ENCODE measurements at places on chromosomes 4 and X. TPM values are rescaled to one million over a fixed set of nuclear protein-coding genes. Genes with fewer than 3 reads are reported as not detected.

Gene SLC30A9
- 70.8 TPM for total RNA-seq

Gene SPACA5B
- not detected for total RNA-seq

Gene TCP11X2
- total RNA-seq, result not detected

Gene CHRDL1
- total RNA-seq, result 8.7 TPM

Gene RGN
- 11.9 TPM for total RNA-seq

Gene ENPEP
- total RNA-seq, result 39.9 TPM

Gene DCAF12L1
- total RNA-seq, result 4.2 TPM

Gene CASK
- 58.9 TPM for total RNA-seq

Gene TMSB15B
- total RNA-seq, result 2.0 TPM

Gene PPP4R3C
- not detected for total RNA-seq

Gene HPGD
- 9.4 TPM for total RNA-seq

Gene HTN3
- total RNA-seq, result not detected

Gene ALB
- total RNA-seq, result 0.19 TPM

- H3K27me3 ChIP-seq, result no peaks in the 10 kb centered on the region
- H3K27ac ChIP-seq, result no peak overlapping the region
- H3K4me1 ChIP-seq, result no peaks in the 10 kb centered on the region
- H3K36me3 ChIP-seq, result no peaks in the 10 kb centered on the region
- DNase-seq, result no peak
Measured at GRCh38 chr4:184434021-184434420, 40.3 kb downstream of the IRF2 start.

DNA sequence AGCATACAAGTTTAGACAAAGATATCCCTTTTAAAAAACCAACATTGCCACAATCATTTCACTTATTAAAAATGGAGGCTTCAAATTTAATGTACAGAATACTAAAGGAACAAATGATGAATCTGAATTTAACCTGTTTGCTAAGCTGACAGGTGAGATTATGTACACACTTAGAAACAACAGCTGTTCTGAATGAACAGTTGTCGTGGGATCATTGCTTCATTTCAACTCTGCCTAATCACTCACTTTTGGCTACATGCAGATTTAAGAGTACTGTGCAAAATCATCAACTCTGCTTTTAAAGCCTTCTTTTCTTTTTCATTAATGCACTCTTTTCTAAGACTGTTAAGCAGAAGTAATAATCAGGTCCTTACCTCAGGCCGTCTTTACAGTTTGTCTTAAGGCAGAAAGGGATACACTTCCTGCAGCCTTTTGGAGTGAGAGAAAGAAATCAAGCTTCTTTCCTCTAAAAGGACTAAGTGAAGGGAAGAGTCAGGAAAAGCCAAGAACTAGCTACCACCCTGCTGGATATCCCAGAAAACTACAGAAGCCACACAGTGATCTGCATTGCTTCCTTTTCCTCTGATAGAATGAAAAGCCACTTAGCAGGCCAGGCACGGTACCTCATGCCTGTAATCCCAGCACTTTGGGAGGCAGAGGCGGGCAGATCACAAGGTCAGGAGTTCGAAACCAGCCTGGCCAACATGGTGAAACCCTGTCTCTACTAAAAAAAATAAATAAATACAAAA is 54.7 kb upstream of the NPNT start:
- no peak overlapping the region for H3K27ac ChIP-seq
- no peak overlapping the region for H3K4me3 ChIP-seq
- H3K27me3 ChIP-seq, result no peaks in the 10 kb centered on the region

GRCh38 chrX:47844117-47844516 is 7.4 kb downstream of the ZNF81 start:
- no peaks in the 10 kb centered on the region for H3K27me3 ChIP-seq
- no peak overlapping the region for H3K4me3 ChIP-seq
- DNase-seq, result no peak
- no peaks in the 10 kb centered on the region for H3K4me1 ChIP-seq
- H3K27ac ChIP-seq, result no peak overlapping the region

GRCh38 chr4:155787113-155787710 is 28.4 kb downstream of the GUCY1B1 start:
- H3K27ac ChIP-seq, result no peak overlapping the region
- DNase-seq, result no peak
- no peak overlapping the region for H3K4me3 ChIP-seq
- no peaks in the 10 kb centered on the region for H3K36me3 ChIP-seq
- H3K4me1 ChIP-seq, result peaks cover 2% of the 10 kb centered on the region

DNA sequence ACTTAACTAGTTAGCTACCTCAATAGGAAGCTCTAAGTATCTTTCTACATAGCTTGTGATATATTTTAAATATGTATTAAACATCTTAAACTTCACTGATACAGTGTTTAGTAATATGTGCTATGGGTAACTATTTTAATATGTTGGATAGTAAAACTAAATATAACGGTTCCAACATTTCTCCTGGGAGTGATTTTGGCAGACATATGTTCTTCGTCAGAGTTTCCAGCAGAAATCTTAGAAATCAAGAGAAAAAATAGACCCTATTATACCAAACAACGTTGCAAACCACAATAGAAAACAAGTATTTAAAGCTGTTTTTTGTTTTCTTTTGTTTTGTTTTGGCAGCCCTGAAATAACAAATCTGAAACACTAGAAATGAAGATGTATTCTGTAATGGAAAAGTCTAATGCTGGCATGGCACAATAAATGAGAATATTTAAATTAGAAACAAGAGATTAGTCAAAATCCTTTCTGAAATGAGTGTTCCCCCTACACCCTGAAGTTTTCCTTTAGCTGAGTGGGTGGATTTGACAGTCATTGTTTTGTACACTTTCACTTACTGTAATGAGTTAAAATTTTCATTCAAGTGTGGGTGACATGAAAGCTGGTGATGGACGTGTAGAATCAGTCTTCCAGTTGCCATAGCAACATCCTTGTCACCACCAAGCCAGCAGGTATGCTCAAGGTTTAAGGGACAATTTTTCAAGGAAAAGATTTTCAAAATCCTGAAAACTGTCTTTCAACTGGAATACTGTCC is 233.5 kb downstream of the SCFD2 start:
- H3K36me3 ChIP-seq, result no peaks in the 10 kb centered on the region
- no peaks in the 10 kb centered on the region for H3K4me1 ChIP-seq
- no peak for DNase-seq
- H3K27me3 ChIP-seq, result no peaks in the 10 kb centered on the region

- H3K27me3 ChIP-seq, result no peaks in the 10 kb centered on the region
- peak overlapping the region; percentile 11 for H3K4me3 ChIP-seq
- H3K27ac ChIP-seq, result no peak overlapping the region
Measured at GRCh38 chr4:159946983-159947615, 844.2 kb downstream of the RAPGEF2 start.

DNA sequence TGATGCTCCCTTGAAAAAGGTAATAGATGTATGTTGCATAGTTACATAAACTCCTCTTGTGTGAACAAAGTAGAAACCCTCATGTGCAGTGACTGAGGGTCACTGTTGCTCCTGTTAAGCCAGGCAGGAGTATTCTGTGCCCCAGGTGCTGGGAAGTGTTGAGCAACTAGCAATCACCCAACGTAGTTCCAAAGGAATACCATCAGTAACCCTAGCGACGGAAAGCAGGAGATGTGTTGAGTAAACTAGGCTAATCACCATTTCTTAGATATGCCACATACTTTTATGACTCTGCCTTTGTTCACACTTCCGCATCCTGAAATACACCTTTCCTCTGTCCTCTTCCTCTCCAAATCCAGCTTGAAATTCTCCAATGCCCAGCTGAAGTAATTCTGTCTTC is 50.9 kb upstream of the TAB3 start:
- H3K27ac ChIP-seq, result no peak overlapping the region
- no peaks in the 10 kb centered on the region for H3K36me3 ChIP-seq
- no peaks in the 10 kb centered on the region for H3K4me1 ChIP-seq
- no peak overlapping the region for H3K4me3 ChIP-seq
- H3K27me3 ChIP-seq, result no peaks in the 10 kb centered on the region

DNA sequence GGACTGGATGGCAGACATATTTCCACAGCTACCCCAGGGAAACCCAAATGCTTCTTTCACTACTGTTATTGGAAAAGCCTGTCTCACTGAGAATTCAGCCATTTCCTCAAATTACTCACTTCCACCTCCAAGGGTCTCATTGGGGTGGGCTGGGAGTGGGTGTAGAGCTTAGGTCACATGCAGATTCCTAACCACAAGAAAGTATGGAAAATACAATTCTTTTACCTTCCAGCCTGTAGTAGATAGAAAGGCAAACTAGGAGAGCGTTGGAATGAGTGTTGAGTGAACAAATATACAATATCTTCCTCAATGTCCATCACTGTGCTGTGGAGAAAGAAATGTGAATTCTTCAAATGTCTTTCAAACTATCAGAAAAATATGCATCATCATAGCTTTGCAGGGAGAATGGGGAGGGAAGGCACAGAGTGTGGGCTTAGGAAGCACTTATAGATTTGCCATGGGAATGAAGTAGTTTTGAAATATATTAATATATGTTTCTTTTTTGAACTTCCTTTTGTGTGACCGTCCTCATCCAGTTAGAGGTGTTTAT is 245.3 kb upstream of the JADE1 start:
- H3K36me3 ChIP-seq, result no peaks in the 10 kb centered on the region
- H3K4me3 ChIP-seq, result no peak overlapping the region
- peaks cover 12% of the 10 kb centered on the region for H3K4me1 ChIP-seq

DNA sequence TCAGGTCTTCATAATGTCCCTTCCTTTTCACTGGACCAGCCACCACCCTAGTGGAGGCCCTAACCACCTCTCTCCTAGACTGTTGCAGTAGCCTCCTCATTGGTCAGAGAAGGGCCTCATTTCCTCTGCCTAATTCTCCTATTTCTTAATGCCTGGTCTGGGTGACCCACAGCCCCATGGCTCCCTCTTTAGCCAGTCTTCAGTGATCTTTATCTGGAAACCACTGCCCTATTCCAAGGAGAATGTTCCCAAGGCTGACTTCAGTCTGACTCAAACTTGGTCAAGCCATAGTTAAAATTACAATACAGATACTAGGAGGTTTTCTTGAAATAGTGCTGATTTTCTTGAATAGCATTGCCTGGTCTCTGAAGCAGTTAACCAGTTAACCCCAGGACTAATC is 53.6 kb upstream of the PRPS1 start:
- no peaks in the 10 kb centered on the region for H3K4me1 ChIP-seq
- H3K36me3 ChIP-seq, result no peaks in the 10 kb centered on the region
- DNase-seq, result no peak
- no peaks in the 10 kb centered on the region for H3K27me3 ChIP-seq
- H3K27ac ChIP-seq, result no peak overlapping the region

- no peaks in the 10 kb centered on the region for H3K36me3 ChIP-seq
- no peak overlapping the region for H3K4me3 ChIP-seq
- no peak for DNase-seq
Measured at GRCh38 chr4:40990236-40990898, 224.0 kb downstream of the APBB2 start.

DNA sequence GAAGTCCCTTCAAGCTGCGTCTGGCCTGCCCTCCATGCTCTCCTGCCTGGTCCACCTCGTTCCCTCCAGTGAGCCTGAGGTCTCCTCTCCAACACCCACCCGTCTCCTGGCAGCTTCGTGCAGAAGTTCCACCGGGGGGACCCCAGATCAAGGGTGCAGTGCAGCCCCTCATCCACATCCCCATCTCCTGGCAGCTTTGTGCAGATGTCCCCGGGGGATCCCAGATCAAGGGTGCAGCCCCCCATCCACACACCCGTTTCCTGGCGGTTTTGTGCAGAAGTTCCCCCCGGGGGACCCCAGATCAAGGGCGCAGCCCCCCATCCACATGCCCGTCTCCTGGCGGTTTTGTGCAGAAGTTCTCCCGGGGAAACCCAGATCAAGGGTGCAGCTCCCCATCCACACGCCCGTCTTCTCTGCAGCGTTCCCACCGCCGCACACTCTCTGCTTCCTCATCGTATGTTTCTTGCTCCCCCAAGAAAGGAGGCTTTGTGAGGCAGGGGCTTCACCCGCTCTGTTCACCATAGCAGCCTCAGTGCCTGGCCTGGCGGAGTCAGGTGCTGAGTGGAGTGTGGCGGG is 35.7 kb downstream of the PIGG start:
- no peak overlapping the region for H3K27ac ChIP-seq
- no peaks in the 10 kb centered on the region for H3K4me1 ChIP-seq

GRCh38 chrX:134733591-134733990 is 75.3 kb upstream of the PLAC1 start:
- H3K4me1 ChIP-seq, result no peaks in the 10 kb centered on the region
- DNase-seq, result no peak
- no peaks in the 10 kb centered on the region for H3K27me3 ChIP-seq

- peak overlapping the region; percentile 52 for H3K4me3 ChIP-seq
- H3K27ac ChIP-seq, result peak overlapping the region; percentile 75
- no peaks in the 10 kb centered on the region for H3K27me3 ChIP-seq
- no peaks in the 10 kb centered on the region for H3K36me3 ChIP-seq
Measured at GRCh38 chr4:123352240-123352945, 44.2 kb upstream of the SPRY1 start.

- no peak overlapping the region for H3K27ac ChIP-seq
- H3K4me3 ChIP-seq, result no peak overlapping the region
- no peaks in the 10 kb centered on the region for H3K27me3 ChIP-seq
- no peaks in the 10 kb centered on the region for H3K4me1 ChIP-seq
- no peaks in the 10 kb centered on the region for H3K36me3 ChIP-seq
Measured at GRCh38 chr4:68021185-68021584, 57.9 kb upstream of the TMPRSS11A start.

- no peak for DNase-seq
- no peaks in the 10 kb centered on the region for H3K36me3 ChIP-seq
- no peak overlapping the region for H3K27ac ChIP-seq
- H3K4me3 ChIP-seq, result no peak overlapping the region
- H3K27me3 ChIP-seq, result no peaks in the 10 kb centered on the region
Measured at GRCh38 chr4:138977524-138977923, 38.1 kb upstream of the NOCT start.

- H3K36me3 ChIP-seq, result no peaks in the 10 kb centered on the region
- H3K27ac ChIP-seq, result no peak overlapping the region
- no peak for DNase-seq
- no peaks in the 10 kb centered on the region for H3K4me1 ChIP-seq
- H3K4me3 ChIP-seq, result no peak overlapping the region
- no peaks in the 10 kb centered on the region for H3K27me3 ChIP-seq
Measured at GRCh38 chrX:7219153-7219705, 71.3 kb upstream of the PUDP start.

GRCh38 chrX:111257733-111258132 is 12.6 kb downstream of the CAPN6 start:
- no peak overlapping the region for H3K4me3 ChIP-seq
- H3K27me3 ChIP-seq, result peaks cover 5% of the 10 kb centered on the region
- no peaks in the 10 kb centered on the region for H3K36me3 ChIP-seq
- no peaks in the 10 kb centered on the region for H3K4me1 ChIP-seq
- no peak overlapping the region for H3K27ac ChIP-seq

GRCh38 chr4:53616219-53616618 is 24.9 kb upstream of the LNX1 start:
- no peak overlapping the region for H3K27ac ChIP-seq
- no peaks in the 10 kb centered on the region for H3K4me1 ChIP-seq
- H3K36me3 ChIP-seq, result no peaks in the 10 kb centered on the region
- no peak overlapping the region for H3K4me3 ChIP-seq
- no peaks in the 10 kb centered on the region for H3K27me3 ChIP-seq

DNA sequence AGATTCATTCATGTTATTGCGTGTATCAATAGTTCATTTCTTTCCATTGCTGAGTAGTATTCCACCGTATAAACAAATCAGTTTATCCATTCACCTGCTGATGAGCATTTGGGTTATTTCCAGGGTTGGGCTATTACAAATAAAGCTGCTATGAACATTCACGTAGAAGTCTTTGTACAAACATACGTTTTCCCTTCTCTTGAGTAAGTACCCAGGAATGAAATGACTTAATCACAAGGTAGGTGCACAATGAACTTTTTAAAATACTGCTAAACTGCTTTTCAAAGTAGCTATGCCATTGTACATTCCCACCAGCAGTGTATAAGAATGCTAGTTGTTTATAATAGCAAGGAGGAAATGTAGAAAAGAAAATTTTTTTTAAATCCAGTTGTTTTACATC is 35.9 kb downstream of the SYTL4 start:
- no peaks in the 10 kb centered on the region for H3K4me1 ChIP-seq
- H3K27me3 ChIP-seq, result no peaks in the 10 kb centered on the region
- H3K27ac ChIP-seq, result no peak overlapping the region
- DNase-seq, result no peak

Data from kidney (tissue), 22 donors.